CD8-positive, alpha-beta memory T cell (primary cell): ENCODE measurements at places on chromosomes 11 and 22. TPM values are rescaled to one million over a fixed set of nuclear protein-coding genes. Genes with fewer than 3 reads are reported as not detected.

DNA sequence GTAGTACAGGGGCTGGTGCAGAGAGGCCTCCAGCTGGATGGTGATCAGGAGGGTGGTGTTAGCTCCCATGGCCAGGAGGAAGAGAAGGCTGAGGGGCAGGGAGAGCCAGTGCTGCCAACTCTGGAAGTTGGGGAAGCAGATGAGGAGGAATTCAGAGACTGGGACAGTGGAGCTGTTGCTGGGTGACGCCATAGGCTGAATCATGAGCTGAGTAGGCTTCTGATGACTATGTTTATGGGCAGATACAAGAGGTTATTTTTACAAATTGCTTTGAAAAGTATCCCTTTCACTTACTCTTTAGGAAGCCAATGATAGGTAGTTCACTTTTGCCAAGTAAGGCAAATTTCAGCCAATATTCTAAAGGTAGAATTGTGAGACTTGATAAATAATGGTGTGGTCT lies 3.1 kb downstream of the OR56A1 start:
- no peaks in the 10 kb centered on the region for H3K4me1 ChIP-seq
- peaks cover 5% of the 10 kb centered on the region for H3K27me3 ChIP-seq
- no peak overlapping the region for H3K4me3 ChIP-seq
- no peak overlapping the region for H3K27ac ChIP-seq
- no peaks in the 10 kb centered on the region for H3K36me3 ChIP-seq
- DNase-seq: no peak

DNA sequence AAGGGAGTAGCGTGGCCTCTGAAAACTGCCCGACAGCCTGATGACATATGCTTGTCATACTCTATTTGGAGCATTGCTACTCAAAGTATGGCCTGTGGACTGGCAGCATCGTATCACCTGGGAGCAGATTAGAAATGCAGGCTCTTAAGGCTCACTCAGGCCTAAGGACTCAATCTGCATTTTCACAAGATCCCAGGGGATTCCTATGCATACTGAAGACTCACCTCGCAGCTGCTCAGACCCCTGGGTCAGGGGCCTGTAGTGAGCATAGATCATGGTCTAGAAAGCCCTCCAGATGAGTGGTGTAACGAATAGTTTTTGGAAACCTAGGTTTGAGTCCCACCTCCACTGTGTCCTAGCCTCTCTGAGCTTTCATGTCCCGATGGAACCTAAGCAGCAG lies 126.3 kb downstream of the FEZ1 start:
- no peak for DNase-seq
- H3K4me1 ChIP-seq: no peaks in the 10 kb centered on the region
- no peak overlapping the region for H3K27ac ChIP-seq
- H3K36me3 ChIP-seq: no peaks in the 10 kb centered on the region

The ADM gene
- 0.24 TPM for total RNA-seq

DNA sequence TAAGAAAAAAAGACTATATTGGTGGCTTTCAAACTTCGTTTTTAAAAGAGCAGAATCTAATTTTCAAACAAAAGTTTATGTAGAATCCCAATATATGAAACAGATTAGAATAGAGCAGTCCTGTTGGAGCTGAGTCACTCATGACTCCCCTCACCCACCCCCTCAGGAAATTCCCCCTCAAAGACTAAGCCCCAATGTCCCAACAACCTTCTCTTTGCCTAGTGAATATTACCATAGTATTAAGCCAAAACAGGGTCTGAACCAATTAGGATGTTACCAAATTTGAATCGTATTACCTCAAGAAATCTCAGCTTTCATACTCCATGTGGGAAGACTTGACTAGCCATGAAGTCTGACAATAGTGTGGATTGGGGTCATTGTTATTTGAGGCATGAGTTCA lies 7.8 kb upstream of the PIWIL4 start:
- no peak overlapping the region for H3K27ac ChIP-seq
- no peaks in the 10 kb centered on the region for H3K4me1 ChIP-seq
- H3K27me3 ChIP-seq: no peaks in the 10 kb centered on the region
- DNase-seq: no peak
- no peaks in the 10 kb centered on the region for H3K36me3 ChIP-seq
- H3K4me3 ChIP-seq: no peak overlapping the region

GRCh38 chr11:80899381-80899780 lies 1458.6 kb upstream of the TENM4 start:
- no peaks in the 10 kb centered on the region for H3K27me3 ChIP-seq
- H3K4me3 ChIP-seq: no peak overlapping the region
- DNase-seq: no peak

The FAM227A gene
- 0.92 TPM for total RNA-seq

DNA sequence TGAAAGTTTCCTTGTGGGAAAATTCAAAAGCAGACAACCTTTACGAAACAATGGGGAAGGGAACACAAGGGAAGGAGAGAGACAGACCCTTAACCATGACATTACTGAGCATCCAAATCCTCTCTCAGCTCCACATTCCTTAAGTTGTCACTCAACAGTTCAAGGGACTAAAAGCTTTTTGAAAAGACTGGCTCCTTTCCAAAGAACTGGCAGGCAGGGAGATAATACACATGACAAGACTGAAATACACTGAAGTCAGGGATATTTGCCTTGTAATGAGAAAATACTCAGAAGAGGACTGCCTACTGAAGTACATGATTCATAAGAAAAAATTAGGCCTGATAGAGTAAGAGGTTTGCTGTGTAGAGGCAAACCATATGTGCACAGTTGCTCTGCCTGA lies 69.1 kb downstream of the SMCO4 start:
- no peak overlapping the region for H3K4me3 ChIP-seq
- no peaks in the 10 kb centered on the region for H3K27me3 ChIP-seq
- H3K27ac ChIP-seq: no peak overlapping the region
- H3K36me3 ChIP-seq: no peaks in the 10 kb centered on the region
- H3K4me1 ChIP-seq: no peaks in the 10 kb centered on the region

- H3K27ac ChIP-seq: no peak overlapping the region
- H3K27me3 ChIP-seq: no peaks in the 10 kb centered on the region
- H3K4me1 ChIP-seq: peaks cover 12% of the 10 kb centered on the region
- DNase-seq: no peak
Observed at GRCh38 chr11:2096919-2097301, 42.3 kb downstream of the IGF2 start.
